HCT116 (cell line): ENCODE measurements at places on chromosomes 2 and 18. TPM values are rescaled to one million over a fixed set of nuclear protein-coding genes. Genes with fewer than 3 reads are reported as not detected.

DNA sequence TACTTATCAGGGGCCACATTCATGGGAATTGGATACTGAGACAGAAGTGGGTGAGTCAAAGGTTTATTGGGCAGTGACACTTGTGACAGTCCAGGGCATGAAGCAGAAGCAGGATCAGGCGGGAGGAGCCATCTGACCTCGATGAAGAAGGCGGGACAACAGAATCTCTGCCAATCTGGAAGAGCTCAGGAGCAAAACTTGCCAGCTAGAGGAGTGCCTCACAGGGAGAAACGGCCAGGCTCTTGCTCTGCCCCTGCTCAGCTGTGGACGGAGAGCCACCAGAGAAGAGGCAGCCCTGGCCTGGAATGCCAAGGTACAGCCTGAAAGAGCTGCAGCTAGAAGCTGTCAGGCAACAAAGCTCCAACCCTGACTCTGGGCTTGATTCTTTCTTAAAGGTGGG lies 16.9 kb downstream of the DAW1 start:
- peak; percentile 32 for DNase-seq

GRCh38 chr2:23718931-23719700 lies 207.8 kb downstream of the ATAD2B start:
- DNase-seq: no peak

DNA sequence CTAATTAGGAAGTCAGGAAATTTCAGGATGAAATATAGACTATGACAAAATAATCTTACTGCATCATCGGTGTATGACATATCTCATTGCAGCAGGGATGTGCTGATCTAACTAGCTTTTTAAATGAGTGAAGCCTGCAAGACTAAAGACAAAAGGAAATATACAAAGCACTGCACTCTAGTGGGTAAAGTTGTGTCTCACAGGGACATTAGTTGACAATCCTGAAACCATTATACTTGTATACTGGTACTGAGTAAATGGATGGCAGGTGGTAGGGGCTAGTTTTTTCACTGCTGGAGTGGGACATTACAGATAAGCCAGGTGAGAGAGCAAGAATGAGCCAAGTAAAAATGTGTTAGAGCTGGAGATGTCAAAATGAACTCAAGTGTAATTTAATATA lies 317.5 kb upstream of the RAB6C start:
- DNase-seq: no peak

GRCh38 chr2:154758871-154759270 lies 60.4 kb downstream of the KCNJ3 start:
- no peak for DNase-seq

DNA sequence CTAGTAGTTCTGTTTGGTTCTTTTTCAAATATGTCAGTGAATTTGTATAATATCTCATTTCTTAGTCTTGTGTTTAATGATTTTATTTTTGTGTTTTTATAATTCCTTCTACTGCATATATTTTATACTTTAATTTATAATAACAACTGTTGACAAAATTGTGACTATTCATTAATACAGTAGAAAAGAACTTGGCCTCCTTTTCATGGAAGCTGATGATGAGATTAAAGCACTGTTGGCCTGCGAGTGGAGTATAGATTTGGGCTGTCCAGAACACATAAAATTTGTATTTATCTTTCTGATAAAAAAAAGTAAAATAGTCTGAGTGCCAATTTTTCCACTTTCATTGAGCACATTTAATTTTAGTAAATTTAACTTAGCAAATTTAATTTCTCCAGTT lies 12.1 kb downstream of the CFLAR start:
- DNase-seq: no peak

DNA sequence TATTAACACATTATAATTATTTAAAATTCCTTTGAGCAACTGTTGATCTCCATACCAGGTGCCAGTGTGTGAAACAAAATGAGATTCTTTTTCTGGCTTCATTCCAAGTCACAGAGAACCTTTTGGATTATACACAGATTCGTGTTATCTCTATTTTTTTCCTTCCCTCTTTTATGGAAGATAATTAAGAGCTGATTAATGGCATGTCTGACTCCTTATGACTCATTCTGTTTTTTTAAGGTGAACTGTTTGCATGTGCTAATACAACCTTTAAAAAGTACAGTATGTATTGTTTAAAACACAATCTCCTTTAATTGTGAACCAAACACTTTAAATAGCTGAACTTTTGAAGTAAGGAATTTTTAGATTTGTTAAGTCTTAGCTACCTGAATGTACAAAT lies 39.3 kb downstream of the PELI1 start:
- no peak for DNase-seq

The SULT6B1 gene
- total RNA-seq: not detected

The LGALSL gene
- total RNA-seq: 14.2 TPM

The NR4A2 gene
- total RNA-seq: 17.9 TPM
